Hypothalamus (tissue), 51 donors: ENCODE measurements at places on chromosomes 2 and 18.

DNA sequence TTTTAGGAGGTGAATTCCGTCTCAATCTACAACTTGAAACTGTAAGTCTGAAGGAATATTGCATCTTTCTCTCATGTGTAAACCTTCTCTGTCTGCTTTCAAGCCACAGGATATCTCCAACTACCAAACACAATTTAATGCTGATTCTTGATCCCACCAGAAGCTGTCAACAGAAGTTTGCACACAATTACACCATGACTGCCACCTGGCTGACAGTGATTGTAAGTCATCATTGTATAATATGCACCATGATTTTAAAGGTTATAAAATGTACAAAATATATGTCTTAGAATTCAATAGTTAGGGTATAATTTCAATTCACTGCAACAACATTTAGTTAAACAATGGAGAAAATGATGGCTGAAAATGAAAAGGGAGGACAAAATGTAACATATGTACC is 18.4 kb downstream of the PREPL start:
- no peak for DNase-seq

GRCh38 chr2:199405241-199405640 is 52.5 kb downstream of the SATB2 start:
- no peak for DNase-seq

- no peak for DNase-seq
Observed at GRCh38 chr2:82317012-82317411, 2012.5 kb upstream of the LRRTM1 start.

GRCh38 chr2:212727751-212728150 is 189.1 kb upstream of the ERBB4 start:
- no peak for DNase-seq

DNA sequence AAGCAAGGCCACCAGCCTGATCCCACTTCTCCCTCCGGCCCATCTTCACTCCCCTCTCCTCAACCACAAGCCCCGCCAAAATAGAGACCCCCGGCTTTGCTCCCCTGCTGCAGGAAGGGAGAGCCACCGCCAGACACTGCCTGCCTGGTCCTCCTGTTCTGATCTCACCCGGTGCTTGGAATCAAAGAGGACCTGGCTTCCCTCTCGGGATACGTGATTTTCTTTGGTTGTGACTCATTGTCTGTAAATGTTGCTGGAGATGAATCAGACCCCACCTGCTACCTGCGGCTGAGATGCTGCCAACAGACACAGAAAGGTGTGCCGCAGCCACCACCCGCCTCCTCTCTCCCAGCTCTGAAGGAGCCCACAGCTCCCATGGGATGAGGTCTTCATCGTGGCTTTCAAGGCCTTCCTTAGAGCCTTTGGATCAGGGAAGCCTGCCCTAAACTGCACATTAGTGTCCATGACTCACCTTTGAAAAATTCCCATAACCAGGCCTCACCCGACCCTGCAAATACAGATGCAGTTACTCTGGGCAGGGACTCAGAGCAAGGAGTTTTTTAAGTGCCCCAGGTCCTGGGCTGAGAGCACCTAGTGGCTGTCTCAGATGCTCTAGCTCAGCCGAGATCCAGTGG is 79.4 kb upstream of the ZNF532 start:
- no peak for DNase-seq
